Stromal cell of bone marrow (primary cell): ENCODE measurements at places on chromosomes 11 and 22.

GRCh38 chr22:44680481-44680894 lies 21.5 kb upstream of the PRR5 start:
- DNase-seq = no peak

DNA sequence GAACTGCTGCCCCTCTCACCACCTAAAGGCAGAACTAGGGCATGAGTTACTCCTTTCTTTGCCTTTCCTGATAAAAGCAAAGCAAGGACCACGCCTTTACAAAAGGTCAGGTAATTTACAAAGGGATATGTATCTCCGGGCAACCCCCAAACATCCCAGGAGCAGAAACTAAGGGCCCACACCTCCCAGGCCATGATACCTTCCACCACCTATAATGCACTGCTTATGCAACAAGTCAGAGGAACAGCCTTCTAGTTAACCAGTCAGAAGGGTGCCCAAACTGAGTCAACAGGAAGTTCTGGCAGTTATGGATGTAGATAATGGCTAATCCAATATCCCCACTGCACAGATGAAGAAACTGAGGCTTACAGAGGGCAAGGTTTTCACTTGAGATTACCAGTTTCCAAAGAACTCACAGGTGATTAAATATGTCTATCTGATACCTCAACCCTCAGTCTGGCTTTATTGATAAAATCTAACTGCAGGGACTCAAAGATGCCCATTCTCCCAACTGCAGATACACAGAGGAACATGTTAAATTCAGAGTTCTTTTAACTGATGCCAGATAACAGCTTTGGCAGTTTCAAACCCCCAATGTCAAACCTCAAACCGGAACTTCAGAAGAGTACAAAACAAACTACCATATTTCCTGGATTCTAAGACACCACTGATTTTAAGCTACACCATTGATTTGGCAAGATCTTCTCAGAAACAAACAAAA lies 16.8 kb upstream of the CASTOR1 start:
- DNase-seq = no peak

- no peak for DNase-seq
Measured at GRCh38 chr22:30472994-30473720, 1.3 kb upstream of the SEC14L3 start.

- no peak for DNase-seq
Measured at GRCh38 chr11:74909385-74909784, 39.5 kb downstream of the XRRA1 start.

DNA sequence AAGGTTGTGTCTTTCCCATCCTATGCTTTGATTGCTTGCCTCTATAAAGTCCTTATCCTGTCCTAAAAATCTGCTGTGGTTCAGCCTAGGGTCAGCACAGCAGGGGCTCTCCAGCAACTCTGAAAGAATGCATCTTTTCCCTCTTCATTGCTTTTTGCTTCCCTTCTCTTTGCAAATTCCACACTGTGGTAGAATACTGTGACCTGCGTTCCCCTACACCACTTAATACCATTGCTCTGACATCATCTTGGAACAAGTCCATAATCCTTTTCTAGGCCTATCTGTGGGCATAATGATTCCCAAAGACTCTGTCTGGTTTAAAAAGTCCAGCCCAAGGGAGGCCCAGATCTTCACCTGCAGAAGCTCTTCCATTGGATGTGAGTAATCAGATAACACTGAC lies 177.7 kb downstream of the NAV2 start:
- peak; percentile 38 for DNase-seq

GRCh38 chr11:104322696-104323095 lies 158.7 kb upstream of the PDGFD start:
- no peak for DNase-seq

- no peak for DNase-seq
Measured at GRCh38 chr11:2558861-2559526, 114.2 kb downstream of the KCNQ1 start.

DNA sequence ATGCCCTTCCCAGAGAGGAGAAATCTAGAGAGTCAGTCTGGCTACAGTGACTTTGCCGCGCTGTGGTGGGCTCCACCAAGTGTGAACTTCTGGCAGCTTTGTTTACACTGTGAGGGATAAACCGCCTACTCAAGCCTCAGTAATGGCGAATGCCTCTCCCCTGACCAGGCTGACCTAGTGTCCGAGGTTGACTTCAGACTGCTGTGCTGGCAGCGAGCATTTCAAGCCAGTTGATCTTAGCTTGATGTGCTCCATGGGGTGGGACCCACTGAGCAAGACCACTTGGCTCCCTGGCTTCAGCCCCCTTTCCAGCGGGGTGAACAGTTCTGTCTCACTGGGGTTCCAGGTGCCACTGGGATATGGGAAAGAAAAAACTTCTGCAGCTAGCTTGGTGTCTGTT lies 38.6 kb upstream of the PTH start:
- DNase-seq = no peak

DNA sequence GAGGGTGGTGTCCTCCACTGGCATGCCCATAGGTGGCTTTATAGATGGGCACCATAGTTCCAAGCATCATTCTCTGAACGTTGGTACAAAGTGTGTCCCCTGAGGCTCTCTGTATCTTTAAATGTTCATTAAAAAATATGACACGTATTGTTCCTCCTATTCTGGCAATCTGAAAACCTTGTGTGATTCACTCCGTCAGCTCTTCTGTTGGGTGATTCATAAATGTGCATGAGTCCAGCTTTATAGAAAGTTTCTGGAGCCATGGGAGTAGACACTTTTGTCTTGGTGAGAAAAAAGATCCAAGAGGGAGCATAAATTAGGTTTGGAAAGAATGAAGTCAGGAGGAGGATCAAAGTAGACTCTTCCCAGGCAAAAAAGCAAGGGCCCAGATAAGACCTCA lies 728.8 kb downstream of the NELL1 start:
- no peak for DNase-seq

DNA sequence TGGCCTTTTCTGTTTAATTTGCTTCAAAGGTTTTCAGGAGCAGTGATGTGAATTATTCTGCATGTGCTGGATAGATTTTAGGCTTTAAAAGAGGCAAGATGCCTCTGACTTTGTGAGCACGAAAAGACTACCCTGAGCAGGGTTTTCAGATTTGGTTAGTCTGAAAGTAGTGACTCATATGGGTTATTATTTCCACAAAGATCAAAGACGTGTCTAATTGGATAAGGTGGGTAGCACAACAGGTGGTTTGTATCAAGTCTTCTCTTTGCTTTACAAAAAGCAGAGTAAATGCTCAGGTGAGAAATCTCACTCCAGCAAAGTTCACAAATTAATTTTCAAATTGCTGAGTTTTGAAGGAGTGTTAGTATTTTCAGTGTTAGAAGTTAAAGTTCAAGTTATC lies 37.6 kb upstream of the DBX1 start:
- no peak for DNase-seq

DNA sequence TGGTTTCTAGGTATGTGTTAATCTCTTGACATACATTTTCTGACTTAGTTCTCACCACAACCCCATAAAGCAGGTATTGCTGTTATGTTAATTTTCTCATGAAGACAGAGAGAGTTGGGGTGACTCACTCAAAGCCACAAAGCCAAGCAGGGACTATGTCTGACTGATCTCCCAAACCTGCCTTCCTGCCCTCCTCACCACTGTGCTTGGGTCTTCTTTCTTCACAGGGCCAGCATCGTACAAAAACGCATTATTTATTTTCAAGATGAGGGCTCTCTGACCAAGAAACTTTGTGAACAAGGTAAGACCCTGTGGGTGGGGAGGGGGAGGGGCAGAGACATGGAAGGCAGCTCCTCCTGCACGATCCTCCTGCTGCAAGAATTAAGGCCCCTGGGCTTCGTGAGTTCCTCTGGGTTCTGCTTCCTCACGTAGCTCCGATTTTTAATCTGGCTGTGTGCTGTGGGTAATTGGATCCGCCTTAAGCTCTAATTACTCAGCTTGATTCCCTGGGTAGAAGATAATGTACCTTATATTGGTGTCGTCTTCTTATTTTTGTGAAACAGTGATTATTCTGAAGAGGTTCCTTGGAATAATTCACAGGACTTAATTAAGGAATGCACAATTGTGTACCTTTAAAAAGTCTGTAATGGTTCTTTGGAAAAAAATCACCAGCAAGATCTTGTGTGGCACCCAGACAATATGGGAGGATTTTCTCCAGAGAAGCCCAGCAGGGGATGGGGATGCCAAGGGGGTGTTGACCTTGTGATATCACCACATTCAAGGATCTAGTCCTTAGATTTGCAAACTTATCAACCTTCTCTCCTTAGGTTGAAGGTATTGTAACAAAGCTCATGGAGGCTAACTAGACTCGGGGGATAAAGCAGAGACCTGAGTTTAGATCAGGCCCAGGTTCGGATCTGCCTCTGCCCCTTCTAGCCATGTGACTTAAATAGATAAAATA lies 112.9 kb downstream of the SPON1 start:
- no peak for DNase-seq

DNA sequence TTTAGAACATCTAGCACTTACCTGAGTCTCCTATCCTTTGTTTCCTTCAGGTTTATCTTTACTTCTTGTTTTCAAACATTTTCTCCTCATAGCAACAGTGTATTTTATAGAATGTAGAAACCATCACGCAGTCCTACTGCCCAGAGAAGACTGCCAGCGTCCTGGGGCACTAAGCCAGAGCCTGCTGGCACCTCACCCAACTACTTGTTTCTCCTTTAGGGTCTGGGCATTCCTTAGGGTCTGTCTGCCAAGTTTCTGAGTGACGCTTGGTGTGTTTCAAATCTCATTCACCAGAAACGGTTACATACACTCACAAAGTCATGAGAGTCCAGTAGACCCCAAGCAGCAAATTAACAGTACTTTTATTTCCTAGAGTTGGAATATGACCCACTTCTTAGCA lies 49.6 kb upstream of the SLC25A1 start:
- no peak for DNase-seq

- DNase-seq = no peak
Measured at GRCh38 chr22:31104869-31105268, 2.5 kb downstream of the SELENOM start.

GRCh38 chr11:36390963-36391471 lies 94.9 kb downstream of the PRR5L start:
- DNase-seq = no peak

- DNase-seq = no peak
Measured at GRCh38 chr11:33471541-33471940, 214.4 kb downstream of the HIPK3 start.

DNA sequence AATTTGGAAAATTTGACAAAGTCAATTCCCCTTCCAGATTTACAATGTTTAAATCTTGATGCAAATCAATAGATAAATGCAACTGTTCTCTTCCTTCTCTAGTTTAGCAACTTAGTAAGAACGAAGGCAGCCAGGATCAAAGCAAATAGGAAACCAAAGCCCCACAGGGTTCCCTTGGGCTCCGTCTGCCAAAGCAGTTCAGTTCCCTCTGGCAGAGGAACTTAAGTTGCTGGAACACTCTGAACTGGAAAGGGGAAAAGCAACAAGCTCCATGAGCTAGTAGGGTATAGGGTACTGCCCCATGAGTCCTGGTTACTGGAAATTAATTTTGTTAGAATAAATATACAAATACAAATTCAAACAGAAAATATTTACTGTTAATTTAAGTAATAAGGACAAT lies 91.3 kb downstream of the RELT start:
- DNase-seq = no peak

DNA sequence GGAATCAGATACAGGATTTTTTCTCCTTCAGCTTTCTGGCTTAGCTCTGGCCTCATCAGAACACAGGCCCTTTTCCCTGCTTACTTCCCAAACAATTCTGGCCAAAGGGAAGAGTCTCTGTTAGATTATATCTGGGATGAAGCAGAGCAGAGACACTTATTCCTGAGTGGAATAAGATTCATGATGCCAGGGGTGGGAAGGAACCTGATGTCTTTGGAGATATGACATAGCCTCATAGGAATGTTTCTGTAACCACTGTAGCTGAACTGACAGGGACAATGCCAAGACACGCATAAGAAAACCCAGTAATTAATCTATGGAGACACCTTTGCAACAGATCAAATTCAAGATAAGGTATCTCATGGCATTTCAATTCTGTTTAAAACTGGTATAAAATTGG lies 177.1 kb upstream of the RAG2 start:
- DNase-seq = no peak

GRCh38 chr22:26898946-26899605 lies 241.7 kb downstream of the MIAT start:
- no peak for DNase-seq

DNA sequence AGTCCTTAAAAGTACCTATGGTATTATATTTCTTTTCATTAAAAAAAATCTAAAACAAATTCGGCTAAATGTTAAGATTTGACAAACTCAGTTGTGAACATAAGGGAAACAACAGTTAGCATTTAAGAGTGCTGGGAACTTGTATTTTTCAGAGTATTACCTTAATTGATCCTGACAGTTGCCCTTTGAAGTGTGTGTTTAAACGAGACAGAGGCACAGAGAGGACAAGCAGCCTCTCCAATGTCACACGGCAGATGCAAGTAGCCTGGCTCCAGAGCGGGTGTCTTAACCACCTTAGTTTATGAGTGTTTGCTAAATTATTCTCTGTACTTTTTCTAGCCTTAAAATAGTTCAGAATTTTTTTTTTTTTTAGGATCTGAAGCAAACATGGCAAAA lies 80.9 kb downstream of the TIMP3 start:
- DNase-seq = no peak

GRCh38 chr11:133240908-133241655 lies 291.2 kb downstream of the OPCML start:
- DNase-seq = no peak

DNA sequence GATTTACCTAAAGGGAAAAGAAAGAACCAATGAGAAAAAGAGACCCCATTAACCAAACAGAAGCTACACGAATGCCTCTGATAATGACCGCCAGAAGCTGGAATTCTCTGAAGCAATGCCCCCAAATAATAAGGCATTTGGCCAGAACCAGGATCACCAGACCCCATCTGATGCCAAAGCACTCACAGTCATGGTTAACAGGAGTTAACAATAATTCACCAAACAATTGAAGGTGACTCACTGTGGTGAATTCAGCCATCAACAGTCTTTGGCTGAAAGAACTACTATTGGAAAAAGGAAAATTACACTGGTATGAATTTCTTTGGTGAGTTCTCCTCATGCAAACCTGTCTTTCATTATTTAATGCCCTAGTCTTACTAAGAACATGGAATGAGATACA lies 21.9 kb upstream of the NFRKB start:
- DNase-seq = peak; percentile 8

DNA sequence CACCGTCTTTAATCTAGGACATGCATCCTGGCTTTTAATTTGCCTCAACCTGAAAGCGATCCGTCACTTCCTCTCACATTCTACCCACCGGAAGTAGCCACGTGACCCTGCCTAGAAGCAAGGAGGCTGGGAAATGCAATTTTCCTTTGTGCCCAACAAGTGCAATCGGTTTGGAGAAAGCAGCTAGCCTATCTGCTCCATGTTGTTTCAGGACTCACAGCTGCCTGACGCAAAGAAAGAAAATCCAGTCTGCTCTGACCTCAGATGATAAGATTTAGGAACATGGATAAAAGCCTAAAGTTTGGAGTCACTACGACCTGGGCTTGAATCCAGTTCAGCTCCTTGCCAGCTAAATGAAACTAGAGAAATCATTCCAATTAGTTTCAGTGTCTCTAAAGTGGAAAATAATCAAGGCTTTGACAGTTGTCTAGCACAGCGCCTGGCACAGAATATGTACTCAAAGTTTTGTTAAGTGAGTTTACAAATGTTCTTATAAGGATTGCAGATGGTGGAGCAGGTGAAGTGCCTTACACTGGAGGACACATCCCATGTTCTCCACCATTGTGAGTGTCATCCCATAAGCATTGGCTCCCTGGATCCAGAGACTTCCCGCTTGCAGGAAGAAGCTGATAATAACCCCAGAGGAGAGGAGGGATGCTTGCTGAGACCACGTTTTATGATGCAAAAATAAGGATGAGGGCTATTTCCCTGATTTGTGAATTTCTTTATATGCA lies 553.7 kb downstream of the MN1 start:
- no peak for DNase-seq

- DNase-seq = no peak
Measured at GRCh38 chr11:134478611-134479010, 66.6 kb upstream of the B3GAT1 start.
